Aorta (tissue), 5 donors: ENCODE measurements at places on chromosomes 11 and 22. TPM values are rescaled to one million over a fixed set of nuclear protein-coding genes. Genes with fewer than 3 reads are reported as not detected.

DNA sequence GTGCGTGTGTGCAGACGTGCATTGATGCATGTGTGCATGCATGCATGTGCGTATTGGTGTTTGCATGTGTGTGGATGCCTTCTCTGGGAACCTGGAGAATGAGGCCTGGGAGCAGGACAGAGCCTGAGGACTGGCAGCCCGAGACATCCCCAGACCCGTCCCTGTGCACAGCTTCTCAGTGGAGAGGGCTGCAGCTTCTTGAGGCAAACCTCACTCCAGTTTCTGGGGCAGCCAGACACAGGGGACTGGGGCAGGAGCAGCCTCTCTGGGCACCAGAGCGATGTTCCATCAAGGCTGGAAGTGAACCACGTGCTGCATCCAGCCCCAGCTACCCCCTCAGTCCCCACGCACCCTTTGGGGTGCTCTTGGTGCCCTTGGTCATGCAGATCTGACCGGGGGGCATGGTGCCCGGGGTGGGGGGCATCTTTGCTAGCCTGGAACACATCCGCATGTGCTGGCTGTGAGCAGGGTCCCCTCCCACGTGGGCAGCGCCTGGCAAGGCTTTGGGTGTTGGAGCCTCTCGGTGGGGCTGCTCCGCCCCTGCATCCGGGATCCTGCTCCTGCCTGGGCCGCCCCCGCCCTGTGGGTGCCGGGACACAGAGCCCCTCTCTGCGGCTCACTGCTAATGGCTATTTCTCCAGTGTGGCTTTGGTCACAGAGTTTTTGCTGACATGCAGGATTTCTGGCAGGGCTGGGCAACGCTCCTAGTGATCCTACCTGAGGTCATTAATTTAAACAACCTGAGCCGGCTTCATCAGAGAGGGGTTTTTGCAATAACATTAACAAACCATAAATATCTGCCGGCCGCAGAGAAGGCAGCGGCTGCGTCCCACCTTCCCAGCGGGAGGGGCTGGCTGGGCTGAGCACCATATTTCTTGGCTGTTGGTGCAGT is 434.7 kb downstream of the TBC1D22A start:
- no peak overlapping the region for H3K4me3 ChIP-seq
- H3K36me3 ChIP-seq: no peaks in the 10 kb centered on the region
- DNase-seq: no peak
- H3K4me1 ChIP-seq: no peaks in the 10 kb centered on the region
- no peaks in the 10 kb centered on the region for H3K27me3 ChIP-seq

The ADM2 gene
- total RNA-seq: 0.54 TPM

- no peak overlapping the region for H3K27ac ChIP-seq
- no peaks in the 10 kb centered on the region for H3K36me3 ChIP-seq
- DNase-seq: no peak
- H3K27me3 ChIP-seq: no peaks in the 10 kb centered on the region
- no peak overlapping the region for H3K4me3 ChIP-seq
- no peaks in the 10 kb centered on the region for H3K4me1 ChIP-seq
Measured at GRCh38 chr22:17430412-17430811, 61.2 kb downstream of the CECR2 start.

DNA sequence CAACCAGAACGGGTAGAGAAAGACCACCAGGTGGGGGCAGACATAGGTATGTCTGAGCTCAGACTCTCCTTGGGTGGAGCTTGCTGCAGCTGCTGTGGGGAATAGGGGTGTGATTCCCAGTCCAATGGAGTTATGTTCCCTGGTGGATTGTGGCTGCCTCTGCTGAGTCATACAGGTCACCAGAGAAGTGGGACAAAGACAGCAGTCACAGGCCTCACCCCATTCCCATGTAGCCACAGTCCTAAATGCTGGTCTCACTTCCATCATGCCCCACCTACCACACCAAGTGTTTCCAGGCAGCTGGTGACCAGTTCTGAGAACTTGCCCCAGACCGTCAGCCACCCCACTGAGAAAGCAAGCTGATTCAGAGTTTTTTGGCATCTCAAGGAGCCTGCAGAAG is 17.5 kb downstream of the OR52E5 start:
- H3K27ac ChIP-seq: no peak overlapping the region
- no peak for DNase-seq
- no peak overlapping the region for H3K4me3 ChIP-seq
- no peaks in the 10 kb centered on the region for H3K4me1 ChIP-seq
- no peaks in the 10 kb centered on the region for H3K27me3 ChIP-seq

- no peak for DNase-seq
- H3K27me3 ChIP-seq: no peaks in the 10 kb centered on the region
- no peaks in the 10 kb centered on the region for H3K4me1 ChIP-seq
Measured at GRCh38 chr11:8080674-8081590, at the start of gene TUB. TUB (plus strand) TSS chr11:8081211; CDS start chr11:8081511, 300 bp downstream.

The IL18 gene
- 11.1 TPM for total RNA-seq

The NRGN gene
- total RNA-seq: 41.1 TPM

DNA sequence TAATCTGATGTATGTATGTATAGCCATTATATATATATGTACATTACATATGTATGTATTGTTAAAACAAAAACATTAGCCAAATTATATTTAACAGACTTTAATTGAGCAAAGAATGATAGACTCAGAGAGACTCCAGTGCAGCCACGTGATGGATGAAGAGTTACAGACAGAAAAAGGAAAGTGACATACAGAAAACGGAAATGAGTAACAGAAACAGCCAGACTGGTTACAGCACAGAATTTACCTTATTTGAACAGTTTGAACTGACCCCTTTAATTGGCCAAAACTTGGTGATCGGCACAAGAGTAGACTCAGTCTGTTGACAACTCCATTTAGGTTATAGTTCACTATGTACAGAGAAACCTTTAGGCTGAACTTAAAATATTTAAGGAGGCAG is 35.0 kb downstream of the CHORDC1 start:
- H3K4me3 ChIP-seq: no peak overlapping the region
- no peaks in the 10 kb centered on the region for H3K4me1 ChIP-seq
- no peak overlapping the region for H3K27ac ChIP-seq
- DNase-seq: no peak
- no peaks in the 10 kb centered on the region for H3K36me3 ChIP-seq
- no peaks in the 10 kb centered on the region for H3K27me3 ChIP-seq

The OR4X2 gene
- not detected for total RNA-seq

GRCh38 chr11:16001044-16001568 is 355.2 kb downstream of the SOX6 start:
- H3K36me3 ChIP-seq: no peaks in the 10 kb centered on the region
- no peak overlapping the region for H3K4me3 ChIP-seq
- H3K27ac ChIP-seq: no peak overlapping the region

DNA sequence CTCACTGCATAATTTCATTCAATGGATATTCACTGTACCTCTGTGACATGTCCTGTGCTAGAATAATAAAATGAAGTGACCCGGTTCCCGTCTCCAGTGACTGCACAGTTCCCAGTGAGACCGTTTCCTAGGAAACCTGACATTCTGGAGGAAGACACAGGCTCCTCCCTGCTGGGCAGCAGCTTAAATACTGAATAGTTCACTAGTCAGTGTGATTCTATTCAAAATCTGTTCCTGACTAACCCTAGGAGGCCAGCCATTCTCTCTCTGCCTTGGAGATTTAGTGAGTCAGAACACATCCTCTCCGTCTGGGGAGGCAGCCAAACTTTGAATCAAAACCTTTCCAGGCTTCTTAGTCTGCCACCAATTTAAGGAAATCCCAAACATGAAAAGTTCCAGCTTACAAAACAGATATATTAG is 11.3 kb downstream of the TRIM66 start:
- peaks cover 3% of the 10 kb centered on the region for H3K4me1 ChIP-seq
- no peak for DNase-seq
- H3K36me3 ChIP-seq: no peaks in the 10 kb centered on the region
- H3K27me3 ChIP-seq: no peaks in the 10 kb centered on the region
- H3K27ac ChIP-seq: no peak overlapping the region
- H3K4me3 ChIP-seq: no peak overlapping the region

The TYR gene
- total RNA-seq: not detected

The TRIM48 gene
- not detected for total RNA-seq

The P2RY6 gene
- 12.0 TPM for total RNA-seq

DNA sequence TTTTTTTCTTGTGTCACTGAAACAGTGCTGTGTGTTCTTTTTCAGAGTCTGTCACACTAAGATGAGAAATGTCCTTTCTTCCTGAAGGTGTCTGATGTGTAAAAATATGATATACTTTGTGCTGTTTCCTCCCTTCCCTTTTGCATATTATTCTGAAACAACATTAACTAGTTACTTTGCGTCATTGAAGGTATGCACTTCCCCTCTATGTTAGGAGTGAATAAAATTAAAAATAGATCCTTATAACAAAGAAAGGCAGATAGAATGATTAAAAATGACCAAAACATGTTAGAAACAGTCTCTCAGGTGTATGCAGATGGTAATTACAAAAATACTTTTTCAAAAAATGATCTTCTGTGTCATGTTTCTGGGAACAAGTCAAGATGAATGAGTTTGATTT is 1.6 kb upstream of the RAB30 start:
- H3K36me3 ChIP-seq: no peaks in the 10 kb centered on the region
- no peaks in the 10 kb centered on the region for H3K27me3 ChIP-seq
- H3K4me1 ChIP-seq: peaks cover 2% of the 10 kb centered on the region
- H3K27ac ChIP-seq: no peak overlapping the region
- peak overlapping the region; percentile 88 for H3K4me3 ChIP-seq
- no peak for DNase-seq

- H3K27ac ChIP-seq: peak overlapping the region; percentile 1
- no peaks in the 10 kb centered on the region for H3K27me3 ChIP-seq
- no peak overlapping the region for H3K4me3 ChIP-seq
Measured at GRCh38 chr11:126345759-126346585, 9.5 kb upstream of the ST3GAL4 start.

DNA sequence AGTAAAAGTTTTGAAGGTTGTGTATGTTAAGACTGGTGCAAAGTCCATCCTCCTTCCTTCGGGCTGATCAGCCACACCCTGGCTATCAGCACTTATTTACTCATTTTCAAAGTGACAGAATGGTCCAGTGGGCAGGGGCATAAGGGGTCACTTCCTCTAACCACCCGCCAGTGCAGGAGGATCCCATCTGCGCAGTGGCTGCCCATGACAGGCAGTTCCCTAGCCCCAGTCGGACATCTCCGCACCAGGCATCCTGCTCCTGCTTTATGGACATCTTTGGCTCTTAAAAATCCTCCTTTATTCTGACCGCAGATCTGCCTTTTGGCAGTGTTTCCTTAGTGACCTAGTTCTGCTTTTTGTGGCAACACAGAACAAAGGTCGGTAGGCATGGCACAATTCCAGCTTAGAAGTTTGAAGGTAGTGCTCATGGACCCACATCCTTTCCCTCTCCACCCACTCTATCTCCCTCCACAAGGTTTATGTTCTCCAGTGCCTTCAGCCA is 55.9 kb downstream of the BMAL1 start:
- no peak overlapping the region for H3K4me3 ChIP-seq
- H3K27ac ChIP-seq: no peak overlapping the region
- H3K36me3 ChIP-seq: no peaks in the 10 kb centered on the region
- no peak for DNase-seq
- H3K4me1 ChIP-seq: peaks cover under 1% of the 10 kb centered on the region

The OR10A2 gene
- total RNA-seq: not detected

The SOX10 gene
- 2.6 TPM for total RNA-seq

GRCh38 chr11:444396-445144 is 2.8 kb upstream of the ANO9 start:
- H3K27me3 ChIP-seq: no peaks in the 10 kb centered on the region
- H3K4me1 ChIP-seq: no peaks in the 10 kb centered on the region
- no peak overlapping the region for H3K4me3 ChIP-seq

- no peaks in the 10 kb centered on the region for H3K36me3 ChIP-seq
- H3K27ac ChIP-seq: no peak overlapping the region
- H3K4me1 ChIP-seq: no peaks in the 10 kb centered on the region
- no peaks in the 10 kb centered on the region for H3K27me3 ChIP-seq
Measured at GRCh38 chr11:77179048-77179447, 51.0 kb downstream of the MYO7A start.

DNA sequence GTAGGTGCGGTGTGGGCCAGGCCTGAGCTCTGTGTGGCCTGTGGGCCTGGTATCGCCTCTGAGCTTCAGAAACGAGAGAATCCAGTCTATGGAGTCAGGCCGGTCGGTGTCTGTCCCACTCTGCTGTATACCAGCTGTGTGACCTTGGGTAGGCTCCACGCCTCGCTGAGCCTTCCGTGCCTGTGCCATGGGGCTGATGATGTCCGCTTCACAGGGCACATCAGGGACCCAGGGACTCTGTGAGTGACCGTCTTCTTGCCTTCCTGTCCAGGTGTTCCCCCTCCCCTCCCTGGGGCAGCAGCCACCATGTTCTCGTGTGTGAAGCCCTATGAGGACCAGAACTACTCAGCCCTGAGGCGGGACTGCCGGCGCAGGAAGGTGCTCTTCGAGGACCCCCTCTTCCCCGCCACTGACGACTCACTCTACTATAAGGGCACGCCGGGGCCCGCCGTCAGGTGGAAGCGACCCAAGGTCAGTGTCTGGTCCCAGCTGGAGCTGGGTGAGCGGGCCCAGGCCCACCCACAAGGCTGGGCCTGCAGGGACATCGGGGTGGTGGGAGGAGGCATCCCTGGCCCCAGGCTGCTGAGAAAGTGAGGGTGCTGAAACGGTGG is 17.9 kb downstream of the CAPN5 start:
- no peaks in the 10 kb centered on the region for H3K4me1 ChIP-seq
- no peaks in the 10 kb centered on the region for H3K27me3 ChIP-seq
- H3K4me3 ChIP-seq: no peak overlapping the region
- peak; percentile 32 for DNase-seq
- no peak overlapping the region for H3K27ac ChIP-seq

DNA sequence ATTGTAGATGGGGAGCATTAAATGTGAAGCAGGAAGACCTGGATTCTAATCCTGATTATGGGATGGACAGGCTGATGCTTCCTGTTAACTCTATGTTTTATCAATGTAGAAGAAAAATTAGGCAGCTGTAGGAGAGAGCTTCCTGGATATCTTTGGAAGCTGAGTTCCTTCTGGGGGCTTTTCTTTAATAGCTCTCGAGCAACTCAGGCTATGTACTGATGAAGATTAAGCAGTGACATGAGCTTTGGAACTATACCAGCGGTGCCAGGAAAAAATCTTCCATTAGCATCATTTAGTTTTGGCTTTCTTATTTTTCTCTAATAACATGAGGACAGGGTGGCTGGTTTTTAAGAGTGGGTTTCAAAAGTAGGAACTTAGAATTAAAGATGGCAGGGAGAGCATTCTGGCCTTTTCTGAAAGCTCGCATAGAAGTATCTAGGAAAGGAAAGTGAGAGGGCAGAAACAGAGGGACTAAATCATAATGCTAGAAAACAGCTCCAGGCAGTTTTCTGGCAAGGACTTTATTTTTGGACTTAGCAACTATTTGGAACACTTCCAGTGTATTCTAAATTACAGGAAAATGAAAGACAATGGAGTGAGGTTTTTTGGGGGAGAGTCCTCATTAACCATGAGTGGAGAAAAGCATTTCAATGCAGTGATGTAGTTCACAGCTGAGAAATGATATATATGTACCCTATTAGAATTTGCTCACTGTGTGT is 69.2 kb upstream of the RRM1 start:
- no peaks in the 10 kb centered on the region for H3K27me3 ChIP-seq
- H3K4me3 ChIP-seq: no peak overlapping the region
- H3K4me1 ChIP-seq: peaks cover 10% of the 10 kb centered on the region
- DNase-seq: no peak
- H3K27ac ChIP-seq: peak overlapping the region; percentile 19

The GGTLC2 gene
- not detected for total RNA-seq
